ENCODE measurements at places on chromosomes 12 and 14. TPM values are rescaled to one million over a fixed set of nuclear protein-coding genes. Genes with fewer than 3 reads are reported as not detected.

The OR4K14 gene
- total RNA-seq: not detected

The KCNC2 gene
- 0.08 TPM for total RNA-seq

The SERPINA10 gene
- total RNA-seq: 200 TPM

The VRTN gene
- total RNA-seq: 0.08 TPM

The PLEK2 gene
- total RNA-seq: 10.7 TPM

The NEDD1 gene
- total RNA-seq: 3.1 TPM

The CHGA gene
- total RNA-seq: 0.20 TPM

The AMN gene
- total RNA-seq: 56.0 TPM

The DNAJC22 gene
- 42.3 TPM for total RNA-seq

The RIPK3 gene
- total RNA-seq: 0.68 TPM

The HVCN1 gene
- 1.5 TPM for total RNA-seq

The GPX2 gene
- 292 TPM for total RNA-seq

The CLEC4A gene
- total RNA-seq: 0.33 TPM

The PPFIA2 gene
- total RNA-seq: not detected

The SLCO1B1 gene
- total RNA-seq: 143 TPM

The PCED1B gene
- 1.2 TPM for total RNA-seq

The SOX5 gene
- total RNA-seq: 32.2 TPM

The C1S gene
- 1,760 TPM for total RNA-seq

The KRT80 gene
- 0.28 TPM for total RNA-seq

The TMPRSS12 gene
- total RNA-seq: not detected

The ATL1 gene
- 0.48 TPM for total RNA-seq

The ANO2 gene
- 0.13 TPM for total RNA-seq

The ADAM21 gene
- not detected for total RNA-seq

The SALL2 gene
- 0.68 TPM for total RNA-seq

The GSC gene
- total RNA-seq: not detected

The CLEC1B gene
- 10.7 TPM for total RNA-seq

The AKAP6 gene
- total RNA-seq: 7.2 TPM

The C12orf54 gene
- not detected for total RNA-seq

The HCAR1 gene
- total RNA-seq: not detected

The ASB2 gene
- 0.20 TPM for total RNA-seq

The GARIN6 gene
- not detected for total RNA-seq

The TMTC1 gene
- total RNA-seq: 5.4 TPM

The SETD1B gene
- total RNA-seq: 12.8 TPM

The TAS2R13 gene
- total RNA-seq: 0.35 TPM

The ETFBKMT gene
- 7.9 TPM for total RNA-seq

The CDH24 gene
- total RNA-seq: 0.43 TPM

The PRB2 gene
- not detected for total RNA-seq

The KRT79 gene
- total RNA-seq: not detected

The EML5 gene
- total RNA-seq: 0.13 TPM

The TAPBPL gene
- 15.8 TPM for total RNA-seq

The ABCD4 gene
- 39.7 TPM for total RNA-seq

The RHEBL1 gene
- total RNA-seq: 0.18 TPM

The DLK1 gene
- total RNA-seq: 1.3 TPM

The CALM1 gene
- total RNA-seq: 153 TPM

The NOVA1 gene
- total RNA-seq: 0.25 TPM

The BDKRB1 gene
- not detected for total RNA-seq

The SPATA7 gene
- 3.2 TPM for total RNA-seq

The TCTN1 gene
- 14.8 TPM for total RNA-seq

The WIF1 gene
- total RNA-seq: 0.08 TPM

The KRT82 gene
- not detected for total RNA-seq

The MLXIP gene
- total RNA-seq: 19.0 TPM

The TRHDE gene
- total RNA-seq: 1.2 TPM

The LHX5 gene
- total RNA-seq: not detected

The SLC17A8 gene
- 0.23 TPM for total RNA-seq

The P2RX2 gene
- total RNA-seq: not detected

Measured in left lobe of liver (tissue), 2 donors.